ENCODE measurements at places on chromosomes 4 and X.

- no peak for DNase-seq
These were observed 581.9 kb upstream of the PITX2 start for GRCh38 chr4:111204797-111205196.

GRCh38 chrX:7059214-7059838 lies 88.2 kb upstream of the STS start:
- DNase-seq, result no peak

DNA sequence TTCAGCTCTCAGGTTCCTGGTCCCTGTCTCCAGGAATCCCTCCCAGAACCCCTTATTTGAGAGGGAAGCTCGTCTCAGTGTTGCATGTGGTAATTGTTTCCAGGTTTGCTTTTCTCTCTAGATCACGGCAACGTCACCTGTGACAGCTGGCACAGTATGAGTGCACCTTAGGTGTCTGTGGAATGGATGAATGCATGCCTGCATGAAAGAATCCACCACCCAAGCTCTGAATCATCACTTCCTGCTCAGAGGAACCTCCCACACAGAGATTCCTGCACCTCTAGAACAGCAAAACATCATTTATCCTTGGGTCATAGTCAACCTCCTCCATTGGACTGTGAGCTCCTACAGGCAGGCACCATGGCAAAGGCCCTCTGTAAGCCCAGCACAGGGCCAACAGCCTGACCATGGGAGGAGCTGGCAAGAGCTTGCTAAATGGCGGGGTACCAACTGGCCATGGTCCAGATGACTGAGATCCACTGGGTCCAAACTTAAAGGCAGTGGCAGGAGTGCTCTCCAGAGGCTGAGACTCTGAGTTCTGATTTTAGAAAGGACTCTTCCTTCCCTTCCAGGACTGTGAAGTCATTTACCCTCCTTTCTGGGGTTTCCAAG lies 116.2 kb downstream of the SLC2A9 start:
- DNase-seq, result no peak

DNA sequence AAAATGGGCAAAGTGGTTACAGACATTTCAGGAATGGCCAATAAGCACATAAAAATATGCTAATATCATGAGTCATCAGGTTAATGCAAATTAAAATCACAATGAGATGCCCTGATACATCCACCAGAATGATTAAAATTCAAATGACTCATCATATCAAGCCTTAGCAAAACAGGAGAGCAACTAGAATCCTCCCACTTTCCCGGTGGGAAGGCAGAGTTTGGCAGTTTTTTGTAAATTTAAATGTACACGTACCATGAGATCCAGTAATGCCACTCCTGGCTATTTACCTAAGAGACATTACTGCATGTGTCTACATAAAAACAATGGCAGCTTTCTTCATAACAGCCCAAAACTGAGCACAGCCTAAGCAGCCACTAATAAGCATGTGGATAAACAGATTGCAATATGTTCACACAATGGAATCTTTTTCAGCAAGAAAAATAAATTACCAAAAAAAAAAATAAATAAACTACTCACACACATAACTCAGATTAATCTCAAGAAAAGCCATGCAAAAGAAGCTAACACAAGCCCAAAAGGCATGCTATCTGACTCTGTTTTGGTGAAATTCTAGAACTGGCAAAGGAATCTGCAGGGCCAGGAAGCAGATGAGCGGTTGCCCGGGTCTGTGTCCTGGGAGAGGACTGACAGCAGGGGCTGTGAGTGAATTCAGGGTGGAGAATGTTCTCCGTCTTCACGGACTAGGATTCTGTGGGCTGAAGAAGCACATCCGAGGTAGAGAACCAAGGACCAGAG lies 48.8 kb downstream of the AFAP1 start:
- no peak for DNase-seq

- DNase-seq, result no peak
These were observed at the start of gene VEGFC for GRCh38 chr4:176792326-176793059. TSS of gene VEGFC (minus strand) at chr4:176792922. CDS start at chr4:176792311, 611 bp downstream.

Measured in activated CD4-positive, alpha-beta T cell treated with anti-CD3 and anti-CD28 coated beads for 1 hour (primary cell).